Type B pancreatic cell (in vitro differentiated cells): ENCODE measurements at places on chromosomes 12 and 14. TPM values are rescaled to one million over a fixed set of nuclear protein-coding genes. Genes with fewer than 3 reads are reported as not detected.

GPR33 gene
- not detected in 2 replicates for total RNA-seq

EMC9 gene
- 16.2 and 25.9 TPM in 2 replicates for total RNA-seq

ASPG gene
- total RNA-seq, result 0.29 TPM in 1 of 2 replicates, not detected in the other

DNA sequence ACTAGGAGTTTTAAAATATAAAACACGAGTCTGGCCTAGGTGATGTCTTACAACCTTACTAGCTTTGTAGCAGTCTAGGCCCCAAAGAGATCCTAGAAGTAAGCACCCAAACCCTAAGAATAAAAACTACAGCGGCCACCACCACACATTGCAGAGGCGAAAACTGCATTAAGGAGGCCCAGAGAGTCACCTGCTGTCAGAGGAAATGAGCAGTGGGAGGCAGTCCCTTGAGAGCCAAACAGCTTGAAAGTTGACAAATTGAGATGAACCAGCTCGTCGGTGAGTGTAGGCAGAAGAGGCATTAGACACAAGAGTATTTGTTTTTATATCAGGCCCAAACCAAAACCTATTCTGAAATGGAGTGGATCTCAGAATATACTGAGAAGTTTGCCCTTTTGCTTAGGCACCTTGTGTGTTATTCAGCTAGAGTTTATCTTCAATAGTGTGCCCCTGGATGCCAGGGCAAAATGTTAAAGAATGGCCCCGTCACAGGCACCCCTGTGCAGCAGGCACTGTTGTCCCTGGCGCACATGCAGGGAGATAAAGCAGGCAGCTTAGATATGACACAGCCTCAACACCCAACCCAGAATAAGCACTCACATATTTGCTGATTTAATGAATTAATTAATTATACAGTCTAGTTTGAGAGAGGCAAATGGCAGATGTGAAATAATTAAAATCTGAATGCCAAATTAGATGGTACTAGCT lies 56.7 kb downstream of the TTC7B start:
- no peak for DNase-seq

GRCh38 chr12:106246891-106247673 lies 738 bp downstream of the CKAP4 start:
- DNase-seq, result no peak

ESR2 gene
- 0.19 and 0.53 TPM in 2 replicates for total RNA-seq

NKX2-8 gene
- total RNA-seq, result 1.1 and 2.1 TPM in 2 replicates

GRCh38 chr12:68237078-68237477 lies 11.5 kb upstream of the IL26 start:
- no peak for DNase-seq

- DNase-seq, result no peak
These were observed 1.6 kb downstream of the TMEM260 start for GRCh38 chr14:56581041-56581727.

OAS3 gene
- total RNA-seq, result 4.6 and 13.0 TPM in 2 replicates

DNA sequence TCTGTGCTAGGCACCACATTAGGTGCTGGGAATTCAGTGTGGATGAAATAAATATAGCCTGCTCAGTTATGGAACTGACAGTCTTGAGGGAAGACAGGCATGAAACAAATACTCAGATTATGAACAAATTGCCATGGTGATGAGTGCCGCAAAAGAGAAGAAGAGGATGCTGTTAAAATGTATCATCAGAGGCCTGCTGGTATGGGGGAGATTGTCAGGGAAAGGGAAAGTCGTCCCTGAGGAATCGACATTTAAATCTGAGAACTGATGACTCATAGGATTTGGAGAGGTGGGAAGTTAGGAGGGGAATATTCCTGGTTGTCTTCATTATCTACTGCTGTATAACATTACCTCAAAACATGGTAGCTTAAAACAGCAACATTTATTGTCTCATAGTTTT lies 42.0 kb downstream of the PPP1R36 start:
- no peak for DNase-seq

DNA sequence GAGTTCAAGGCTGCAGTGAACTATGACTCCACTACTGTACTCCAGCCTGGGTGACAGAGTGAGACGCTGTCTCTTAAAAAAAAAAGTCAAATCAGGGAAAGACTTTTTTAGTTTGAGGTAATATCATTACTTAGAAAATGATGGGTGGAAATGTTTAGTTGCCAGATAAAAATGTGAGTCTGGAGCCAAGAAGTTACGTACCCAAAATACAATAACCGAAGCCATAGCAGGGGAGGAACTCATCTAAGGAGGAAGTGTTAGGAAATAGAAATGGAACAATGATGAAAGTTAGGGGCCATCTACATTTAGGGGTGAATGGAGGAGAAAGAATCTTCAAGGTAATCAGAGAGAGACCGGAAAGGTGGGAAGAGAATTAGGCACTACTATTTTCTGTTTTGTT lies 98.8 kb downstream of the DACT1 start:
- DNase-seq, result no peak

- DNase-seq, result no peak
These were observed 234.2 kb downstream of the CRADD start for GRCh38 chr12:93911396-93911795.

DNA sequence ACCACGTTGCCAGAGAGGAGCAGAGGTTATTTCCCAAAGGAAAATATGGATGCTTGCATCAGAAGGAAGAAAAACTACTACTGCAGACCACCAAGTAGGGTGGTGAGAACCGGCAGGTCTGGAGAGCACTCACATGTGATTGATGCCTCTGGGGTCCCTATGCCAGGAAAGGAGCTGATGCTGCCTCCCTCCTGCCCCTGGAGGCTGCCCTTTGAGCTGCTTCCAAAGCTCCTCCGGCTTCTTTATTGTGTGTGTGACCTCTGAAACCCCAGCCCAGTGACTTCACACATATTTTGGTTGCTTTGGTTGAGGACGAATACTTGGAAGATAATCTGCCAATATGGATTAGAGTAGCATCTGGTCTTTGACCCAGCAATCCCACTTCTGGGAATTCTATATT lies 133.4 kb downstream of the AACS start:
- no peak for DNase-seq

DNA sequence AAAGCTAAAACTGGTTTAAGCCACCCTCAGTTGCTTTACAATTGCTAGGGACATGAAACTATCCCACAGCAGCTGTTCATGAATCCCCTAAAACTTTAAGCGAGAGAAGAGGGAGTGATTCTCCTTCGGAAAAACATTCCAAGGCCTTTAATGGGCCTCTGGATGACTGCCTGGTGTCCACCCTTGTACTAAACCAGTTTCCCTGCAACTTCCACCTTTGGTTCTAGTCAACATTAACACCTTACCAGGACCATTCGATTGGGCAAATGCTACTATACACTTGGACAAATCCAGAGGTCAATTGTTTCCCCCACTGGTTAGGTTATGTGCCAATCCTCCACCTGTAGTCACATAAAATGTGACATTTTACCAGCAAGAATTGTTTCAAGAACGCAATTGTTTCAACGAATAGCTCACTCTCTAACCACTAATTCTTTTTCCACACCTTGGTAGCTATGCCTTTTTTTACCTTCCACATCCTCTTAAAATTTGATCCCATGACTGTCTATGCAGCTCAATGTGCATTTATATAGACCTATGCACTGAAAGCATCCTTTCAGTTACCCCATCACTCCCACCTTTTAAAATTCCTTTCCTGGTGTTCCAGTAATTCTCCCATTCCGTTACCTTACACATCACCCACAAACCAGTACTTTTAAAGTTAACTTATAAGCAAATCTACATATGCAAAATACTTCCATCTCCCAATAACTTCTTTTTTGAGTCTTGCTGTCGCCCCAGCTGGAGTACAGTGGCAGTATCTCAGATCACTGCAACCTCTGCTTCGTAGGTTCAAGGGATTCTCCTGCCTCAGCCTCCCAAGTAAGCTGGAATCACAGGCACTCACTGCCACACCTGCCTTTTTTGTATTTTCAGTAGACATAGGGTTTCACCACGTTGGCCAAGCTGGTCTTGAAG lies 3.6 kb downstream of the UBC start:
- DNase-seq, result no peak

DNA sequence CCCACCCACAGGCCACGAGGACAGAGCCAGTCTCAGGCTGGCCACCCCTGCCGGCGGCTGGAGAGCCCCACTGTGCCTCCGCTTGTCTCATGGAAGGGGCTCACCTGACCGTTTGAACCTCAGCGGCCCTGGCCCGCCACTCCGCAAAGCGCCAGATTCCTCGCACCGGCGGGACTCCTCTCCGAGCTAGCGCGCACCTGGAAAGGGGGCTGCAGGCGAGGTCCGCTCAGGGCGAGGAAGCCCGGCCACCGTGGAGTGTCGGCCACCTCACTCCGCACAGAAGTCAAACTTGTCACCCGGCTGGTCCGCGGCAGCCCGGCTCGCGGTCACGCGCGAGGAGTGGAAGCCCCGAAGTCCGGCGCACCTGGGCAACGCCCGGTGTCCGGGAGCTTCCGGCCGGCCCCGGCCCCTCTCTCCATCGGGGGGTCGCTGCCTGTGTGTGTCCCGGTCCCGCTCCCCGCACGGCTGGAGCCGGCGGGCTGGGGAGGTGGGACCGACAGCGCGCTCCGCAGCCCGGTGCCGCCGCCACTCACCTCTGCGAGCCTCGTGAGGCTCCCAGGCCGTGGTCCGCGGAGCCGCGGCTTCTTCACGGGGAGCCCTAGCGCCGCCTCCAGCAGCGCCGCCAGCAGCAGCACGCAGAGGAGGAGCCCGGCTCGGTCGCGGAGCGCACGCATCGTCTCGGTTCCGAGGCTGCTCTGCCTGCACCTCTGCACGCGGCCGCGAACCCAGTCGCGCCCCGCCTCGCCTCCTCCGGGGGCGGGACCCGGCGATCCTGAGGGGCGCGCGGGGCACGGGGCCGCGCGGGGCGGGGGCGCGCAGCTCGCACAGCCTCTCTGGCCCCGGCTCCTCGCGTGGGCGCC lies at the start of gene ISM2:
Gene ISM2, minus strand, starts transcription at position 697 of the 860 bp plus-strand sequence. Its CDS starts 23 bp downstream, at position 674.
- DNase-seq, result no peak

DNA sequence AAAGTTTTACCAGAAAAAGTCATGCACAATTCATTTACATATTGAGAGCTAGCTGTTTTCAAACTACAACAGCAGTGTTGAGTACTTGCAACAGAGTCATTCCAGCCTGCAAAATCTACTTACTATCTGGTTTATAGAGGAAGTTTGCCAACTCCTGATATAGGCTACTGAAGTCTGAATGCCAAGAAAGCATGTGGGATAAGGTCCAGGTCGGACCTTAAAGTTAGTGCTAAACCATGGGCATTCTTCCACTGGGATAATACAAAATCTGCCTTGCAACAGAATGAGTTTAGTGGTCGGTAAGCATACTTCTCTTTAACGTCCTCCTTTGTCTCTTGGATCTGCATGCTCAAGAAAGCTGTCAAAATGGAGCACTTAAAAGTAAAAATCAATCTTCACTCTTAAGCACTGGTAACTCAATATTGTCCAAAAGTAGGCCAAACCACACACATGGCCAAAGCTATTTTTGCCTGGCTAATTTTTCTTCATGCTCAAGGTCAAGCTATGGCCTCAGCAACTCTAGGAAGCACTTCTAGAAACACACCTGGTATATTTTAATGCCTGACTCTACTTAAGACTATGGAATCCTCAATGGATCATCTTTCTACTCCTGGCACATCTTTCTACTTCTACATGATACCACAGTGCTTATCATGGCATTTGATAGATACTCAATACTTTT lies 364.9 kb upstream of the KITLG start:
- no peak for DNase-seq

- no peak for DNase-seq
These were observed 49.1 kb downstream of the BTG1 start for GRCh38 chr12:92096346-92097136.

GRCh38 chr12:46465307-46465706 lies 92.7 kb upstream of the SLC38A2 start:
- no peak for DNase-seq

DNA sequence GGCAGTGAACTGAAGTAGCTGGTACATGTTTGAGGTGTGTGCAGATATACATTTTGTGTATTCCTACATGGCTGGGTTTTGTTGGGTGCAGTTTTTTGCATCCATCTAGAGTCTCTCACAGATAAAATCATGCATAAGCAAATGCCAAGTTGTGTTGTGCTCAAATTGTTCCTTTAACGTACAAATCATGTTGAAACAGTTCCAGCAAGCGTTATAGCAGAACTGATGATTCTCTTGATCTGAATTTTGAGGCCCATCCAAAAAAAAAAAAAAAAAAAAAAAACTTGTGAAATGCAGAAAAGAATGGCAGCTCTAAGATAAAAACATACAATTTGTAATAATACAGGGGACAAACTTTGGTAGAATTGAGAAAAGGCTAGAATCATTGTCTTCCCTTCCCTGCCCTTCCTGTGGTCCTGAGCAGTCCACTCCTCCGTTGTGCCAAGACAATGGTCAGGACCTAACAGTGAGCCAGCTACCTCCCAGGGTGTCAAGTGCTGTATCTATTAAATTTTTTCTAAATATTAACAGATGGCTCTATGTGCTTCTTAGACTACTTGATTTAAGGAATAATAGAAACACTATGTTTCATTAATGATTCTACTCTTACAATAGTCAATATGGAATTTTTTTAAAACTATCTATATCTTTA lies 122.1 kb downstream of the PLEKHA5 start:
- no peak for DNase-seq

TAPBPL gene
- 12.4 and 21.1 TPM in 2 replicates for total RNA-seq

VAMP1 gene
- total RNA-seq, result 10.1 and 12.7 TPM in 2 replicates

DNA sequence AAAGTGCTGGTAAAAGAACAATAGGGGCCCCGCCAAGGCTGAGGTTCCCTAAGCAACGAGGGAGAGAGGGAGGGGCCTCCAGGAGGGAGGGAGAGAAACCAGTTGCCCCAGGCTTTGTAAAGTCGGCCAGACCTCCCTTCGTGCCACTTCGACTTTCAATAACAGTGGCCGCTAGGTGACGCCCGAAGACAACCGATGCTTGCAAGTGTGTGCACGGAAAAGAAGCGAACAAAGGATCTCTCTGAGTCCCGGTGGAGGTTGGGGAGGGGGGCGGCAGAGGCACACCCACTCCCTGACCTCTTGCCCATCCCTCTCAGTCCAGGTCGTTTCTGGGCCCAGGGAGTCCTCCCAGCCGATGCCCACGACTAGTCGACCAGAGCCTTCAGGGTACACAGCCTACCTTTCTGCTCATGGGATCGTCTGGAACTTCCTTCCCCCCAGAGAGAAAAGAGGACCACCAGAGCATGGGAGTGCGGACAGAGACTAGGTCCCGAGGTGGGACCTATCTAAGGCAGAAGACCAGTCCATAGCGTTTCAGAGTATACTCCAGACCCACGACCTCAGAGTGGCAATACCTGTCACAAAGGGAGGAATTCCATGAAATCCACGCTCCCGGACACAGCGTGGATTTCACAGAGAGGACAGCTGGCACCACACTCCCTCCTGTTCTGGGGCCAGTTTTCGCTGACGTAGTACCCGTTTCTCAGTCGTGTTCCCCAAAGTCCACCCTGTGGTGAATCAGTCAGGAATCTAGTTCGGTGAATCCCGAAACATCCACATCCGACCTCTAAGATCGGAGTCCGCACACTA lies 262.7 kb upstream of the ALG10B start:
- no peak for DNase-seq

GRCh38 chr12:105464406-105464805 lies 133.9 kb downstream of the C12orf75 start:
- no peak for DNase-seq
